Ascending aorta (tissue), 2 donors: ENCODE measurements at places on chromosomes 6 and 20.

GRCh38 chr6:40075056-40075590, 140.9 kb upstream of the MOCS1 start:
- H3K4me3 ChIP-seq = no peak overlapping the region
- H3K27me3 ChIP-seq = no peaks in the 10 kb centered on the region
- H3K36me3 ChIP-seq = no peaks in the 10 kb centered on the region
- no peak overlapping the region for H3K27ac ChIP-seq
- no peak for DNase-seq
- no peaks in the 10 kb centered on the region for H3K4me1 ChIP-seq

GRCh38 chr6:37710616-37711015, 12.9 kb upstream of the MDGA1 start:
- no peaks in the 10 kb centered on the region for H3K4me1 ChIP-seq
- H3K36me3 ChIP-seq = no peaks in the 10 kb centered on the region
- H3K27me3 ChIP-seq = no peaks in the 10 kb centered on the region
- H3K4me3 ChIP-seq = no peak overlapping the region

GRCh38 chr20:36499723-36500501, 41.4 kb upstream of the MYL9 start:
- H3K4me1 ChIP-seq = peaks cover 13% of the 10 kb centered on the region
- no peak overlapping the region for H3K4me3 ChIP-seq
- H3K36me3 ChIP-seq = peaks cover 66% of the 10 kb centered on the region
- DNase-seq = no peak
- H3K27ac ChIP-seq = peak overlapping the region; percentile 65

DNA sequence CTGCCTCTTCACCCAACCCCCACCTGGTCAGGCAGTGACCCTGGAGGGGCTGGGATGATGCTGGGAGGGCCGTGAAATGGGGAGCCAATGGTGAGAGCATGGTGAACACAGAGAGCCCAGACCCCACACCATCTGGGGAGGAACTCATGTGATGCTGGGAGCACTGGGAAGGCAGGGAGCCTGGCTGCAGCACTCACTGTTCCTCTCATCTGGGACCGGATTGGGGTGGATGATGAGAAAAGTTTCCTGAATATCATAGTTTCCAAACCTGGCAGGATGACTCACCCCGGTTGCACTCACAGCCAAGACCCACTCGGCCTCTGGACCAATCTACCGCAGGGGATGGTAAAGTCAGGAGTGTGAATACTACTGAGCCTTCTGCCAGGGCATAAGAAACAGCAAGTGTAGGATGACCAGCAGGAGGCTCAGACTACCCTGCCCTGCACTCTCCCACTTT, 21.8 kb downstream of the ULBP1 start:
- H3K27me3 ChIP-seq = peaks cover 19% of the 10 kb centered on the region
- no peak overlapping the region for H3K27ac ChIP-seq
- peaks cover 3% of the 10 kb centered on the region for H3K4me1 ChIP-seq
- DNase-seq = no peak
- H3K4me3 ChIP-seq = no peak overlapping the region
- no peaks in the 10 kb centered on the region for H3K36me3 ChIP-seq

DNA sequence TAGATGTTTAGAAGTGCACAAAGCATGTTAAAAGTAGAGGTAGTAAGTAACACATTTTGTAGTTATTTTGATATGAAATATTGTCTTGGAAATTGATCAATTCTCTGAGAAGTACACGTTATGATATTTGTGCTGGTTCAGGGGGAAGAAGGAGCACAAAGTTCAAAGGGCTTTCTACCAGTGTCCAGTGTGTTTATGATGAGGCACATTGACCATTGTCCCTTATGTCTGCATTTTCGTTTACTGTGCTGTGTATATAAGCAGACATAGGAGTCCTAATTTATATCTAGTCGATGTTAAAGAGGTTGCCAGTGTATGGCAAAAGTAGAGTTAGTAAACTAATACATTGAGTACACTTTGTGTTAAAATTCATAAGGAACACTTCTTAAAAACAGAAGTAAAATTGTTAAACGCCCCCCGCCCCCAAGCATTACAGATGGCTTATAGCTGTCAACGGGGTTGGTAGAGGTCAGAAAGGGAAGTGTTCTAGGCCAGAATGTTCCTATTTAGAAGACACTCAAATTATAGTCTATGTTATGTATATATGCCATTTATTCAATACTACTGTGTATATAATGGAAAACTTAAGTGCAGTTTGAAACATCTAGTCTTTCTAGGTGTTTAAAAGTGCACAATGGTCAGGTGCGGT, 13.3 kb upstream of the HMGN4 start:
- H3K27ac ChIP-seq = no peak overlapping the region
- peaks cover 3% of the 10 kb centered on the region for H3K4me1 ChIP-seq
- H3K4me3 ChIP-seq = no peak overlapping the region
- H3K27me3 ChIP-seq = no peaks in the 10 kb centered on the region
- DNase-seq = peak; percentile 38
- H3K36me3 ChIP-seq = no peaks in the 10 kb centered on the region

DNA sequence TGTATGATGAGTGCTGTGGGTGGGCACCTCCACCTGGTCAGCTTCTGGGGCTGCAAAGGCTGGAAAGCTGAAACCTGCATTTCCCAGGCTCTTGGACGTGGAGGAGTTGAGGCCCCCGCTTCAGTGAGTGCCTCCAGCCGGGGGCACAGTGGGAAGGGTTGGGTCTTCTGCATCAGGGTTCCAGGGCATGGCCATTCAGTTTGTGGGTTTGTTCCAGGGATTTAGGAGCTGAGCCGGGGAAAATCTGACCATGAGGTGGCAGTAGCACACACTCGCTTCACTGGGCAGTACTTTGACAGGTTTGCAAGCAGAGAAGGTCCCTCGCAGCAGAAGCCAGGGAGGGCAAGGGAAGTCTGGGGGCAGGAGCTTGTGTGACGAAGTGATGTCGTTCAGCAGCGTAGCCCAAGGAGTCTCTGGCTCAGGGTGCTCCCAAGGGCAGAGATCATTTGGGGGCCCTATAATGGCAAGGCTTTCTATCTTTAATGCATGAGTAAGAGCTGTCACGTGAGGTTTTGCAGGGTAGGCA, 69.5 kb upstream of the SULF2 start:
- H3K36me3 ChIP-seq = no peaks in the 10 kb centered on the region
- H3K4me1 ChIP-seq = peaks cover 8% of the 10 kb centered on the region
- H3K27me3 ChIP-seq = no peaks in the 10 kb centered on the region
- no peak overlapping the region for H3K27ac ChIP-seq
- DNase-seq = no peak
- no peak overlapping the region for H3K4me3 ChIP-seq

DNA sequence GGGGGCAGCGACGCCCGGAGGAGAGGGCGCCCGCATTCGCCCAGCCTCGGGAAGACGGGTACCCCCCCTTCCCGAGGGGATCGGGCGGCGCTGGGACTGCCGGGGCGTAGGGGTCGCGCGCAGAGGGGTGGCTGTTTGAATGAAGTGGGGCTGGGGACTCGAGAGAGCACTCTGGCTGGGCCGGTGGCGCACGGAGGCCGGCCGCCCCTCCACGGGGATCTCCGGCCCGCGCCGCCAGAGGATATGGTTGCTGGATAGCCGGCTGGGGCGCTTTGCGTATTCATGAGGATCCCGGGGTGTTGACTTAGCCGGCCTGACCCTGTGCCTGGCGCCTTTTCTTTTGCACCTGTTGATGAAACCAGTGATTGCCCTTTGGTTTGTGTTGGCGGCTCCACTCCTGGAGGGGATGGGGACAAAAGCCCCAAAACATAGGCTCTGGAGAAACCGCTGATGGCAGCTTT, 469 bp downstream of the SYNJ2 start:
- peaks cover 5% of the 10 kb centered on the region for H3K4me1 ChIP-seq
- DNase-seq = no peak

- no peak for DNase-seq
- no peaks in the 10 kb centered on the region for H3K27me3 ChIP-seq
- no peaks in the 10 kb centered on the region for H3K4me1 ChIP-seq
- H3K36me3 ChIP-seq = no peaks in the 10 kb centered on the region
- no peak overlapping the region for H3K4me3 ChIP-seq
- H3K27ac ChIP-seq = no peak overlapping the region
Observed at GRCh38 chr20:17457588-17458190, 73.5 kb downstream of the BFSP1 start.

DNA sequence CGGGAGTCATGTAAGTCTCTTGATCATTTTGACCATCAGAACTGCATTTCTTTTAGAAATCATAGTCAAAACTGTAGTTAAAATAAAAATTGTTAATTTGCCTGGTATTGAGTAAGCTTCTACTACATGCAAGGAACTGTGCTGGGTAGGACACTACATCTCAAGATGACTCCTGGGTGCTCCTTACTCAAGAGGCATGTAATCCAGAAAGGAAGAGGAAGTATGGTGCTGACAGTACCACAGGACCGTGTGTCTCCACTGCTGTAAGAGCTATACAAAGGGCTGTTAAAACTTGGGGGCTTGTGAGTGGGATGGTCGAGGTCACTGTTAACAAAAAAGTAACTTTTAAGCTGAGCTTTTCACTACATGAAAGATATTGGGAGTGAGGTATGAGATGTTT, 508.3 kb upstream of the SOX4 start:
- no peak for DNase-seq
- H3K4me1 ChIP-seq = no peaks in the 10 kb centered on the region
- H3K36me3 ChIP-seq = no peaks in the 10 kb centered on the region
- H3K27me3 ChIP-seq = no peaks in the 10 kb centered on the region
- H3K4me3 ChIP-seq = no peak overlapping the region

DNA sequence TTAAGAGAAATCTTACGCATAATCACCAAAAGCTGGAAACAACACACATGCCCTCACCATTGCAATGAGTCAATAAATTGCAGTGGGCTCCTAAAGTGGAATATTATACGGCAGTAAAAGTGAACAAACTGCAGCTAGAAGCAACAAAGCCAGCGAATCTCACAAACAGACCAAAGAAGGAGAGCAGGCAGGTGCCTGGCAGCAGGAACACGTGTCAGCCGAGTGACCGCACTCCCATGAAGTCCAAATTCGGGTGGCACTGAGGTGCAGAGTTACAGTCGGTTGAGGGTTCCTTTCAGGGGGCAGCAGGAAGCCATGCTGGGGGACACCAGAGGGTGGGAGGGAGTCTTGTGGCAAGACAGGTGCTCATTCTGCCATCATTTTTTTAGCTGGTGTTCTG, 313.1 kb downstream of the TAF4 start:
- no peaks in the 10 kb centered on the region for H3K4me1 ChIP-seq
- no peak overlapping the region for H3K4me3 ChIP-seq
- H3K27me3 ChIP-seq = no peaks in the 10 kb centered on the region
- H3K36me3 ChIP-seq = no peaks in the 10 kb centered on the region
- no peak for DNase-seq
- H3K27ac ChIP-seq = no peak overlapping the region

- H3K36me3 ChIP-seq = no peaks in the 10 kb centered on the region
- no peak overlapping the region for H3K4me3 ChIP-seq
- peak; percentile 56 for DNase-seq
- no peak overlapping the region for H3K27ac ChIP-seq
Observed at GRCh38 chr20:61120595-61121515, 131.2 kb upstream of the CDH4 start.

- no peak overlapping the region for H3K4me3 ChIP-seq
- no peak overlapping the region for H3K27ac ChIP-seq
- DNase-seq = no peak
Observed at GRCh38 chr6:119628691-119629594, 279.4 kb upstream of the MAN1A1 start.
